ENCODE measurements at places on chromosomes 12 and 14. TPM values are rescaled to one million over a fixed set of nuclear protein-coding genes. Genes with fewer than 3 reads are reported as not detected.

GRCh38 chr12:94790825-94791224 is 140.5 kb upstream of the TMCC3 start:
- no peak for DNase-seq

- DNase-seq: no peak
These were observed 43.2 kb downstream of the CALM1 start for GRCh38 chr14:90440021-90440451.

DNA sequence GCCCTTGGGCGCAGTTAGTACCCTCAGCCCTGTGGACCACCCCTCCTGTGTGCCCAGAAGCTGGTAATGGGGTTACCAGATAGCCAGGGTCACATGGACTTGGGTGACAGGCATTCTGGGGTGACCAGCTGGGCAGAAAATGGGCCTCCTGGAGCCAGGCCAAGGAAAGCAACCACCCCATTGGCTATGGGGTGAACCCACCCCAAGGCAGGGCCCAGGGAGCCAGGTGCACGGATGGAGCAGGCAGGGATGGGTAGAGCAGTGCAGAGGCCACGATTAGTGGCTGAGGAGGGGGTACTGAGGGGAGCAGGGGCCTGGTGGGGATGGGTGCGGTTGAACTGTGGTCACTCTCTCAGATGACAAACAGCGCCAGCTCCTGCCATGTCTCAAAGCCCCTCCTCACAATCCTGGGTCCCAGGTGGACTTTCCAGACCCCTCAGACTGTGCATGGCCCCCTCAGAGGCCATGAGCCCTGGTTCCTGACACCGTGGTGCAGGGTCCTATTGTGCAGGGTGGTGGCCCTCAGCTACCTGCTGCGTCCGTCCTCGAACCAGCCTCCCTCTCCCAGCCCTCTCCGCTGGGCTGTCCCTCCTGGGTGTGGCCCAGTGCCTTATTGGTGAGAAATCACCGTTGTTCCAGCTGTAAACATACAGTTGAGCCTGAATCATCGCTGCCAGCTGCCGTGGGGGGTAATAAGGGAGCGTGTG is 23.4 kb upstream of the BEGAIN start:
- peak; percentile 25 for DNase-seq

- DNase-seq: no peak
These were observed 18.1 kb upstream of the CAND1 start for GRCh38 chr12:67251012-67251411.

DNA sequence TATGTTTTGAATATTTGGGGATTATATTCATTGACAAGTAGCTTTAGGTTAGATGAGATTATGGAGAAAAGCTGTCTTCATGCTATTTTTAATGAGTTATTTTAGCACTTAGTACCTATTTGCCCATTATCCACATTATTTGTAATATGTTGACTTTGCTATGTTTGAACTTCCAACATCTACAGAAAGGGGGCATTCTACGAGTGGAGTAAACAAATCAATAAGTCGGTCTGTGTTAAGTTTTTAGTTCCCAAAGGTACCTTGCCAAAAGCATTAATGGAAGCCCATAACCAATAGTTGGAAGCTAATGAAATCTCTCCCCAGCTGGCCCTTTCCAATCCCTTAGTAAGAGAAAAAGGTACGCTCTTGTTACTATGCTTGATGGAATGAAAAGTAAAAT is 250.0 kb upstream of the E2F7 start:
- no peak for DNase-seq

- DNase-seq: peak; percentile 90
These were observed 110.7 kb downstream of the BTG1 start for GRCh38 chr12:92034858-92035401.

DNA sequence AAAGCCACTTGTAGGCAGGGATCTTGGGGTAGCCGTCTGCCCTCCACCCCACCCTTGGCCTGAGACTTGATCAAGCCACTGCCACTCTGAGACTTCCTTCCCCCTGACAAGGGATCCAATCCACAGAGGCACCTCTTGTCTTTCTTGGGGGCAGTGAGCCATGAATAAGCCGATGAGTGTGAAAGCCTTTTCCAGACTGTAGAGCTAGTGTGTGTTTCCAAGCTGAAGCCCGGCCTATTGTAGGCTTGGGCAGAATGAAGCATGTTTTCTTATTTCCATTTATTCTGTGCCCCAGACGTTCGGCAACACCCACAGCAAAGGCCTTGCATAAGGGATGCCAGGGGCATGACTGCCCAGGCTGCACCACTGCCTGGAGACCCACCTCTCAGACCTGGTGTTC is 991.6 kb downstream of the BCL11B start:
- DNase-seq: no peak

- DNase-seq: no peak
These were observed 14.7 kb downstream of the RITA1 start for GRCh38 chr12:113200021-113200797.

Gene PRB2
- total RNA-seq: not detected

Gene DEPDC4
- total RNA-seq: 1.2 TPM

All from fibroblast of lung (primary cell).